ENCODE measurements at places on chromosomes 7 and 10.

DNA sequence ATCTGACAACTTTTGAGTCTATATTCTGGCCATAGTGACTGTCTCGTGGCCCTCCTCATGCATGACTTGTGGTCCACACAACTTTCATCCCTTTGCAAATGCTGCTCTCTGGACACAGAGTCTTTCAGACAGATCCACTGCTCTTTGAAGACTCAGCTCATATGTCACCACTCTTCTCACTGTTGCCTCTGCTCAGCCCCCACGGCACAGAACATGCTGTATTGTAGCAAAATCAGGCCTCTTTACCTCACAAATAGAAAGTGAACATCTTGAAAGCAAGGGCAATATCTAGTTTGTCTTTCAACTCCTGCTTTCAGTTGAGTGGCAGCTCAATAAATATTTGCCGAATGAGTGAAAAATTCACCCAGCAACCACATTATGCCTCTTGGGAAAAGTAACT, 443.5 kb downstream of the NRG3 start:
- DNase-seq, result no peak

- no peak for DNase-seq
Observed at GRCh38 chr7:130273933-130274255, 7.2 kb downstream of the CPA2 start.

DNA sequence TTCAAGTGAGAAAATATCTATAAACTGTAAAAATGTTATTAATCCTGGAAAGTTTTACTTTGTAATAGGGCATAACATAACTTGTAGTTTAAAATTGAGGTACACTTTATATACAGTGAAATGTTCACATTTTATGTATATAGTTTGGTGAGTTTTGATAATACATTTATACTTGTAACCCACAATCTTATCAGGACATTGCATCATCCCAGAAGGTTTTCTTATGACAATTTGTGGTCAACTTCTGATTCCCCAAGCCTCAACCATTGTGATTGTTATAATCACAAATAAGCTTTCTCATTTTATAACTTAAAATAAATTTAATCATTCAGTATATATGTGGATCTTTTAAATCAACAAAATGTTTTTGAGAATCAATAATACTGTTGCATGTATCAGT, 151.1 kb downstream of the TFPI2 start:
- DNase-seq, result no peak

- DNase-seq, result no peak
Observed at GRCh38 chr10:62454687-62455397, 80.7 kb downstream of the ZNF365 start.

DNA sequence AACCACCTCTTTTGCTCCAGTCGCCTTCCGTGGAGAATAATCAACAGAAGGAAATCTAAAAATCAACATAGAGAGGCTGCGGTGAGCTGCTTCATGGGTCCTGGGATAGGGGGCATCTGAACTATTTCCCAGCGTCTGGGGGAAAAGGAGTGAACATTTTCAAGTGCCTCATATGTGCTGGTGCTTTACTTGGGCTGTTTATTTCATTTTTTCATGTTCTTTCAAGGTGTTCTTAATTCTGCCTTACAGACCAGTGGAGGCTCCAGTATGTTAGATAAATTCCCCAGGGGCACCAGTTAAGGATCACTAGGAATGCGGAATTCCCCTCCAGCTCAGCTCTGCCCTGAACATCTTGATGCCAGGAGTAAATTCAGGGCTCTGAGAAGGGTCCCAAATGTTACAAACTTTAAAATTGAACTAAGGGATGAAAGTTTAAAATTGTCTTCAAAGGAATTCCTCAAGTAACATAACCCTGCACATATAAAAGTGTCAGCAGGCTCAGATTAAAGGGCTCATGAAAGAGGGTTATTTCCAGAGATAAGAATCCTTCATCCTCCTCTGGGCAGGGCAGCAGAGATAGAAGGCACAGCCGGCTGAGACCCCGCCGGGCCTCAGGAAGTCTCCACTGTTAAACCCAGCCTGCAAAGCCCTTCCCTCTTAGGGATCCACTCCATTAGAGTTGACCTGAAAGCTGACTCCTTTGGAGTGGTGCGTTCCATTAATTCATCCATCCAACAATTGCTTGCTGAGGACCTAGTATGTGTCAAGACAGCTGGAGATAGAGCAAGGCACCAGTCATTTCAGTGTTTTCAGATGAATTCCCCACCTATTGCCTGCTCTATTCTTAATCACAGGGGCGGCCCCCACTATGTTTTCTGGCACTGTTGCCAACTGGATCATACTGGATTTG, 345.8 kb downstream of the KCNMA1 start:
- DNase-seq, result no peak

DNA sequence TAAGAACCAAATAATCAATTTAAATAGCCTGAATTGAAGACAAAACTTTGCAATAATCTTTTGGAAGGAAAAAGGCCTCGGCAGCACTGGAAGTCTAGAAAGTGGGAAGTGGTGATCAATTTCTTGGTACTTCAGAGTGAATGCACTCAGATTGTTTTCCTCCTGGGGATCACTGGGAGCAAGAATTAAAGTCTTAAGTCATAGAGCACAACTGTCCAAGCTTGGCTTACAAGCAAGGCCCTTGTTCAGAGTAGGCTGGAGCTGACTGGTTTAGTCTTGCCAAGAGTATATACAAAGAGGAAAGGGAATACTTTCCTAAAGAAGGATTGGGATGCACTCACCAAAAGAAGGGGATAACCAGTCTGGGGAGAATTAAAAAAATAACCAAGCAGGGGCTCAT, 637.1 kb downstream of the CCSER2 start:
- no peak for DNase-seq

DNA sequence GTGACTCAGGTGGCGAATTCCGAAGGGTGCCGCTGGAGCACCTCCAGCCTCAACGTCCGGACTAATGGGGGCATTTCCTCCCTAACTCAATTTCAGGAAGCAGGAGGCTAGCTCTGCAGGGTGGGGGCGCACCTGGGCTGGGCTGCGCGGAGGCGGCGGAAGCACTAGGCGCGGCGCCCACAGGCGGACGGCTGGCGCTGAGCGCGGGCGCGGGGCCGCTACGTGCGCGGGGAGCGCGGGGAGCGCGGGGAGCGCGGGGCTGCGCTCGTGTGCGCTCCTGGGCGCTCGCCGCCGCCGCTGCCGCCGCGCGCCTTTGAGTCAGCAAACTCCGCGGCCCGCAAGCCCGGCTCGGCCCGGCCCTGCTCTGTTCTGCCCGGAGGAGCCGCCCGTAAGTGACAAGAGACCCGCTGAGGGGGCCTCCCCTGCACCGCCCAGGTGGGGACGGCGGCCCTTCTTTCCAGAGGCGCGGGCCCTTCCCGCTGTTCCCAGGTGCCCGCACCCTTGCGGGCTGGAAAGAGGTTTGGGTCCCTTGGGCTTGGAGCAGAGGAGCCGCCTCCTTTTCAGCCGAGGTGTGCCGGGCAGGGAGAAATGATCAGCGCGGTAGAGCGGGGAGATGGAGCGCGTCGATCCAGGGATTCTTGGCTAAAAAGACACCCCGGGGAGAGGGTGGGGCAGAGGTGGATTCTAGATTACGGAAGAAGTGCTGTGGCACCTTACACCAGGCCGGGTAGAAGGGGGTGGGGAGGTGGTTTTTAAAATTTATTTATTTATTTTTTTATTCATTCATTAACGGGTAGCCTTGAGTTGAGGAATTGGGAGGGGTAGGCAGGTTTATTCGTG, at the start of gene SNX10:
TSS of gene SNX10 (plus strand) at position 164 of the 840 bp plus-strand sequence. CDS start 54,581 bp downstream, outside the sequence.
- peak; percentile 47 for DNase-seq

- DNase-seq, result no peak
Observed at GRCh38 chr7:134948736-134949135, 37.6 kb upstream of the AGBL3 start.

DNA sequence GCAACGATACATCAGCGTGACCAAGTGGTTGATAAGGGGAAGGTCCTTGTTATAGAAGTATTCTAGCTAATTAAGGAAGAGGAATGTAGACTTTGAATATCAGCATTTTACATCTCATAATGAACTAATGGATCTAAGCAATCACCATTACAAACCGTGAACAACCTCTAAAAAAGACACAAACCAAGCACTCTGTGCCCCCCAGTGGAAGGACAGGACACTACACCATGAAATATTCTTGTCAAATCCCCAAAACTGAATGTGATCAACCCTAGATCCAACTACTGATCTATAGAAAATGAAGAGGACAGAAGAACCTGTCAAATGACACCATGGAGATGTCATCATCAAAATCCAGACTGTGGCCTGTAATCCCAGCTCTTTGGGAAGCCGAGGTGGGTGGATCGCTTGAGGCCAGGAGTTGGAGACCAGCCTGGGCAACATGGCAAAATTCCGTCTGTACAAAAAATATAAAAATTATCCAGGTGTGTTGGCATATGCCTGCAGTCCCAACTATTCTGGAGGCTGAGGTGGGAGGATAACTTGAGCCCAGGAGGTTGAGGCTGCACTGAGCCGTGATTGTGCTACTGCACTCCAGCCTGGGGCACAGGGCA, 111.3 kb upstream of the CARD11 start:
- DNase-seq, result peak; percentile 22

DNA sequence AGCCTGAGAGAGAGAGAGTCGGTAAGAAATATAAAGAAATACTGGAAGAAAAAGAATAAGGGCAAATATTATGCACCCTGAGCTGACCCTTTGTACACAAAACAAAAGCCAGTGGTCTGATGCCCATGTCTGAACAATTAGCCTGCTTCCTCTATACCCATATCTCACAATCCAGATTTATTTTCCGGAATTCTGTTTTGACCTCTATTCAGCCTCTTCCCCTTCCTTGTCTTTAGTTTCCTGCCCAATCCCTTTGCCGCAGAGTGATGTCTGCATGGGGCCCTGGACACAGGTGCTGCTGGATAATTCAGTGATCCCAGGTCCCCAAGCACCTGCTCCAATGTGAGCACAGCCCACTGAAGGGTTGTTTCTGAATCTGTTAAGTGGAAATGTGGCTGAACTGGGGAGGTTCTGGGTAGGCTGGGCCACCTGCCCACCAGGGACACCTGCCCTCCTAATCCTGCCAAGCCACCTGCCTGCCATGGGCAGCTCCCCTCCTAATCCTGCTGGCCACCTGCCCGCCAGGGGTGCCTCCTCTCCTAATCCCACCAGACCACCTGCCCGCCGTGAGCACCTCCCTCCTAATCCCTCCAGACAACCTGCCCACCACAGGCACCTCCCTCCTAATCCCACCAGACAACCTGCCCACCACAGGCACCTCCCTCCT, 23.0 kb downstream of the ADGRA1 start:
- DNase-seq, result no peak

DNA sequence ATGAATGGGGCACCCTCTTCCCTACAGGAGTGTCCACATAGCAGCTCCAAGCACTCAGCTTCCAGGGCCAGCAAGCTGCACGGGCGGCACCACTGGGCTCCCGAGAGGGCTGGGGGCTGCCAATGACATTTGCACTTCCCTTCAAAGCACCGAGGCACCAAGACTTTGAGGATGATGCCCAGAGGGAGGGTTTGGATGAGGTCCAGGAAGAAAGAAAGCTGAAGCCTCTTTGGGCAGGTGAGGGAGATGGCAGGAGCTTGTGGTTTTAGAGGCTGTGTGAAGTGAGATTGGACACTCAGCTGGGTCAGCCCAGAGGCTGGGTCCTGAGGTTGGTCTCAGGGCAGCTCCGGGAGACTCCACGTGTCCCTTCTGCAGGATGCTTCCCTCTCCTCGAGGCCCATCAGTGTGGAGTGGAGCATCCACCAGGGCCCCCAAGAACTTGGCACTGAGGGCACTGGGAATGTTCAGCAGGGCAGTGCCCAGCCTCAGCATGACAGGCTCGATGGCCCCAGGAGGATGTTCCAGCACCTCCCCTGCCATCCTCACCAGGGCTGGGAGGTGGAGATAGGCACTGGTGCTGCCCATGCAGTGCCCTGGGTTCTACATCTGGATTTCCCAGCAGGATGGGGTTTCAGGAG, 54.9 kb upstream of the IGFBP3 start:
- DNase-seq, result no peak

DNA sequence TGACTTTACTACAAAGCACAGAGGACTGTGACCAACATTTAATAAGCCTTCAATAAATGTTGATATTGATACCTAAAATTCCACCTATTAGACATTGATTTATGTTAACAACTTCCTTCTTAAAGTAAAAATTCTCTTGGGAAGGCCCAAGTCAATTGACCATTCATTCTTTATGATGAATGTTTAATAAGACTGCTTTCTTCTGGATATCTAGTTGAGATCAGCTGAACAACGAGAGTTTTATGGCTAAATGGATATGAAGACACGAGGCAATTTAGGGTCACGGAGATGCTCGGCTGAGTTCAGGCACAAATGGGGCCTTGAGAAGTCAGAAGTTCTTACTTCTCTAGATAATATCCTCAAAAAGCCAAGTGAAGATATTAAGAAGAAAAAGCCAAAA, 258.8 kb downstream of the FRMD4A start:
- DNase-seq, result no peak

DNA sequence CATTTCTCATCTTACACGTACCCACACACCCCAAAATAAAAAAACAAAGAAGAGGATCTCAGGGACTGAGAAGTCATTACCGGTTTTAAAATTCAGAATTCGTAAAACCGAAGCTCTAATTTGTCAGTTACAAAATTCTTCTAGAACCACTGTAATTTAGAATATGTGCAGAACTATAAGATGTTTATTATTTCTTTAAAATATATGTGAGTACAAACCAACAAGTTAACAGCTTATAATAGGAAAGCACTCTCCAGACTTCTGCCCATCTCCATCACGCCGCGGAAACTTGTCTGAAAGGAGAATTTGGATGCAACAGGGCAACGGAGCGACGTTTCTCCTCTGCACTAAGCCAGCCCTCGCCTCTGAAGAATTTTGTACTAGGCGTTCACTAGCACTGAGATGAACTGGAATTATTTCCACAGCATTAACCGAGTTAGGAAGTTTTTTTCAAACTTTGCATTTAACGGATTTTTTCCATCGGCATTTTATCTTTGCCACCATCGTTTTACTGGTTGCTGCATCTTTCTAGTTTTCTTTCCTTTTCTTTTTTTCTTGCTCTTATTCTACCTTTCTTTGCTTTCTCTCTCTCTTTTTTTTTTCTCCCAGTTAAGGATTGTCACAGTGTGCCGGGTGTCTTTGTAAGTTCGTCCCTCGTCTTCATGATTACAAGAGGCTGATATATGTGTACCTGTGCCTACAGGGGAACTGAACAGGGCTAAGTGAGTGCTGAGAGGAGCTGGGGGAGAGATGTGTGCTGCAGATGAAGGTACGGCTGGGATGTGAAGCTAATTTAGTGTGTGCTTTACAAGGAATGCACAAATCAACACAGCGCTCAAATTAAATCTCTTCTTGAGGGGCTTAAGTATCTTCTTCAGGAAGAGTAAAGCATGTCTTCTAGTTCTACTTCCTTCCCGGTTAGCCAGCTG, 295.9 kb upstream of the NFE2L3 start:
- DNase-seq, result no peak

- no peak for DNase-seq
Observed at GRCh38 chr10:106189292-106189691, 975.2 kb downstream of the SORCS1 start.

DNA sequence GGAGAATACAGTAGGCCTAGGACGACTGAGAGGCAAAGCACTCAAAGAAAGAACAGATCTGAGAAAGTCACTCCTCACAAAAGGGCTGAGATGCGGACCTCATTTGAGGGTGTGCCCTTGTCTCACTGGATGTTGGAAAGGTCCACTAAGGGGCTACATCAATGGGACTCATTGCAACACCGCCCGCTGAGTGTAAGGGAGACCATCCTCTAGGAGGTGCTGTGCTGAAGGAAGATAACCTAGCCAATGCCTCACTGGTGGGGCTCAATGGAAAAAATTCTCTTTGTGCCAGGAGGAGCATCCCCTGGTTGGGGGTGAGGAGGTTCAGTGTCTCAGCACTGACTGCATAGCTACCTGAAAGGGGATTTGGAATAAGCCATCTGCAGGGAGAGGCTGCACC, 758.7 kb upstream of the CELF2 start:
- no peak for DNase-seq

All from stimulated activated CD4-positive, alpha-beta T cell treated with anti-CD3 and anti-CD28 coated beads, Interleukin-15, amount 100 ng/mL, for 1 hour (primary cell).